ENCODE measurements at places on chromosomes 3 and 15.

DNA sequence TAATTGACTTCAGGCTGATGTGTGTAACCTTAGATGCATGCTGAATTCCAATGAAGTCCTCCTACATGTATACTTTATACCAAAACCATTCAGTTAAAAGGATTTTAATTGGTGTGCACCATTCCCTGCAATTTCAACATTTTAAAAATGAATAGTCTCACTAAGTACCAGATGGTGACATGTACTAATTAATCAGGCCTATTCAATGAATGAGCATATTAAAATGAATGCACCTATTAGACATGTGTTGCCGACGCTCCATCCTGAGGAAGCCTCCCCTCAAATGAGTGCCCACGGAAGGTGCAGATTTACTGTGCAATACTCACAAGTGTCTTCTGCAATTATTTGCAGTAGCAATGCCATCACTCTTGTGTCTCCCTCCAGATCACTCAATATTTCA lies 124.7 kb upstream of the TSPAN3 start:
- no peak for DNase-seq

GRCh38 chr15:63067976-63068743 lies 25.6 kb downstream of the TPM1 start:
- no peak for DNase-seq

DNA sequence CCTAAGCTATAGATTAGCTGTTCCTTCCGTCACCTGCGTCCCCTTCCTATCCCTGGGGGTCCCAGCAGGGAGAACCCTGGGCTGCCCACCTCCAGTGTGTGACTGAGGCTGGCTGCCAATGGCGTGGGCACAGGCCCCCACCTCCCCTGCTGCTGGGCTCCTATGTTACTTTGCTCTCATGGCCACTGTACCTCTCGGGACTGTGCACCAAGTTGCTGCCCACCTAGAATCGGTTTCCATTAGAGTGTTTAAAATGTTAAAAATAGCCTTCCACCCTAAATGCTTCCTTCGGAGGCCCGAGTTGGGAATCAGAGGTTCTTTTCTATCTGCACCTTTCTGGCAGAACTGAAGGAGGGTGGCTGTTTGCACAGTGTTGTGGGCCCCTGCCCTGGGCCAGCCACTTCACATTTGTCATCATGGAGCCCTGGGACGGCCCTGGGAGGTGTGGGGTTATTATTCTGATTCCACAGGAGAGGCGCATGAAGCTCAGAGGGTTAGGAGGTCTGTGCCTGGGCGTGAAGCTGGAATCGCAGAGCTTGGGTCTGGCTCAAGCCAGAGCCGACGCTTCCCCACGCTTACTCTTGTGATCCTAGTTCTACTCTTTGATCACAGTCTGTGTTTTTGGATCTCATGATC lies 29.1 kb downstream of the IRAK2 start:
- DNase-seq = no peak

- no peak for DNase-seq
These were observed 65.6 kb upstream of the PLXNA1 start for GRCh38 chr3:126917232-126917804.

- no peak for DNase-seq
These were observed 7.8 kb upstream of the AEN start for GRCh38 chr15:88613074-88613944.

DNA sequence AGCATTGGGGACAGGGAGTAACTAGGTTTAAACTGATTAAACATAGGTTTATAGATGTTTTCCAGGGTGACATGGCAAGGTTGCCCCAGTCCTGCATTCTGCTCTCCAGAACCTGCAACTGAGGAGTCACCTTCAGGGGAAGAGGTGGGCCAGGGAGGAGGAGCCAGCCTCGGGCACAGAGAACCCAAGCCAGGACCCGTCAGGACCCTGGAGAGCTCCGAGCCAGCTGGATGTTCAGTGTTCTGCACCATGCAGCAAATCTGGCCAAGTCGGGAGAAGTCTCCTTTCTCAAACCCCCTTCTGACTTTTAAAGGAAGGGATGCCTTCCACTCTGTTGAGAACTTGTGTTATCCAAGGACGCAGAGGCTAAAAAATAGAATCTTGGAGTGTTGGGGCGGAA lies 62.1 kb upstream of the SLC6A11 start:
- DNase-seq = peak; percentile 45

DNA sequence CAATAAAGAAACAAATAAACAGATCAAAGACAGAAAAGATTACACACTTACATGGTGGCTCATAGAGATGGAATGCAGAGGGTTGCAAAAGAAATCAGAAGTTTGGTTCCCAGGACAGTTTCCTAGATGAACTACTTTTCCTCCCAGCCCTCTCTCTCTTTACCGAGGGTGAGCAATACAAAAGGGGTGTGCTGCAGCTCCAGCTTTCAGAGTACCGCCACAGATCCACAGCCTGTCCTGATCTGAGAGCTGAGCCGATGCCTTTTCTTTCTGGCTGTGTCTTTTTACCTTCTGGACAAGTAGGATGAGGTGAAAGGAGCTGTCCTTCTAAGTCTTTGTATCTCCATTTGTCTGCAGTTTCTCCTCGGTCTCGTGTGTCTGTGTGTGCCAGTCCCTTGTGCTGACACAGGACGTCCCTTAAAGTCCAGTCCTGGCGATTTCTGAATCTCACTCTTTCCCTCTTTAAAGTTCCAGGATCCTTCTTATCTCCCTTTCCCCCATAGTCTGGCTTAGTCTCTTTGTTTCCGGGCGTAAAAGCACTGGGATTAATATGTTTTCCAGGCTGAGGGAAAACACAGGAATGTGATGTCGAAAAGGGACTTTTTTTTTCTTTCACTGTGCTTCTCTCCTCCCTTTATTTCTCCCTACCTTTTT lies 540 bp downstream of the CCDC80 start:
- DNase-seq = no peak

DNA sequence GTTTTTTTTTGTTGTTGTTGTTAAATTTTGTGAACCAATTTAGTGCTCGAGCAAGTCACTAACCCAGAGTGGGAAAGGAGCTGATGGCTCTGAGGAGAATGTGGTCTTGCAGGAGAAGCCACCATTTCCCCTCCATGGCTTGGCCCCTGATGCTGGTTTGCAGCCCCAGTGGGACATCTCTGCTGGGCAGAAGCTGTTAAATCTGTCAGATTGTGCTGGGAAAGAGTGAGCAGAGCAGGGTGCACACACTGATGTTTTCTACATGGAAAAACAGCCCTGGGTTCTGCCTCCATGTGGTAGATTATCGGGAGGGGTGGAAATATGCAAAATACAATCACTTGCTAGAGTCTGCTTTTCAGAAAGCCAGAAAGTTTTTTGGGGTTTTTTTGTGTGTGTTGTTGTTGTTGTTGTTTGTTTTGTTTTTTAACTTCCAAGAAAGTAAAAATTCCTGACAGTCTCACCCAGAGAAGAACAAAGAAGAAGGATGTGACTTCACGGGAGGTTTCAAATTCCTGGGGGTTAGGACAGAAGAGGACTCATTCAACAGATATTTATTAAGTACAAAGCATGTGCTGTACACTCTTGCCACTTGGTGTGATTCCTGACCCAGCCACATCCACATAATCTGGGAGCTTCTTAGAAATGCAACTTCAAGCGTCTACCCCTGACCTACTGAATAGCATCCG lies 133.7 kb downstream of the FOXB1 start:
- no peak for DNase-seq

GRCh38 chr15:59197454-59197853 lies 9.2 kb upstream of the LDHAL6B start:
- DNase-seq = no peak

DNA sequence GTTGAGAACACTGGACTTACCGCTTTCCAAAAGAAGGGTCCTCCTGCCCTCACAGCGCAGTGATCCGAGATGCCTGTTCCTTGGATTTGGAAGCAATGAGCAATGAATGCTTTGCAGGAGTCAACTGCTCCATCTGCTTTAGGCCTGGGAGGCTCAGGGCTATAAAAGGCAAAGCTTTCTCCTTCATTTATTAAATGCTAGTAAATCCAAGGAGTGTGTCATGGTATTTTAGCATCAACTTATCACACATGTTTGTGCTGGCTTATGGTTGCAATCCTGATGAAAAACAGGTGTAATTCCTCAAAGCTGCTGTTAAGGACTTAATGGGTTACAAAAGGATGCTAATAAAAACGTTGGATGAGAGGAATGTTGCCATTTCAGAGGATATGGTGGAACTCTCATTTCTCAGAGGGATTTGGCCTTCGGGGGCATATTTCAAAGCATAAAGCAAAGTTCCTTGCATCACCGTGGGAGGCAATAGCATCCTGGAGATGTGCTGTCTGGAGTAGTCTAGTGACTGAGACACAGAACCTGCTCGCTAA lies 158.5 kb upstream of the TPM1 start:
- no peak for DNase-seq

Measured in stimulated activated CD4-positive, alpha-beta T cell treated with anti-CD3 and anti-CD28 coated beads, Interleukin-4, amount 100 ng/mL, for 4 hours (primary cell).